Body of pancreas (tissue), 4 donors: ENCODE measurements at places on chromosomes 11 and 22.

DNA sequence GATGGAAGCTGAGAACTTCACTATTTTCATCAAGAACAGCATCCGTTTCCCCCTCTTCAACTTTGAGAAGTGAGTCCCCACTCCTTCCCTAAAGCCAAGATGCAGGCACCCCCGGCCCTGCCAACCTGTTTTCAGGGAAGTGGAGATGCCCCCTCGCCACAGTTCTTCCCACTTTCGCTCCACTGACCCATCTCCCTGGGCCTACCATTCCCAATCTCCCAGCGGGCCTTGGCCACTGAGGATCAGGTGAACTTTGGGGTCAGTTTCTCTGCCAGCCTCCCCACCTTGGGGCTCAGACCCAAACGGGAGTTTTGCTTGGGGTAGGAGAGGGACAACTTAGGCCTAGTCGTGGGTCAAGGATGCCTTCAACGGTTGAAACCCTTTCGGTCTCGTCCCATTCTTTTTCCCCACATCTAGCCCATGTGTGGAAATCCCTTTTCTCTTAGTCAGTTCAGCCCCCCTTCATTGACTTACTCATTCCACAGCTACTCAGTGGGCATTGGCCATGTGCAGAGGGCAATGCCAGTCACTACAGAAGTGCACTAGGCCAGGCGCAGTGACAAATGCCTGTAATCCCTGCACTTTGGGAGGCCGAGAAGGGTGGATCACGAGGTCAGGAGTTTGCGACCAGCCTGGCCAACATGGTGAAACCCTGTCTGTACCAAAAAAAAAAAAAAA lies 10.6 kb downstream of the P2RX3 start:
- DNase-seq: no peak

- DNase-seq: no peak
Measured at GRCh38 chr22:36922105-36922608, 8.7 kb downstream of the CSF2RB start.

DNA sequence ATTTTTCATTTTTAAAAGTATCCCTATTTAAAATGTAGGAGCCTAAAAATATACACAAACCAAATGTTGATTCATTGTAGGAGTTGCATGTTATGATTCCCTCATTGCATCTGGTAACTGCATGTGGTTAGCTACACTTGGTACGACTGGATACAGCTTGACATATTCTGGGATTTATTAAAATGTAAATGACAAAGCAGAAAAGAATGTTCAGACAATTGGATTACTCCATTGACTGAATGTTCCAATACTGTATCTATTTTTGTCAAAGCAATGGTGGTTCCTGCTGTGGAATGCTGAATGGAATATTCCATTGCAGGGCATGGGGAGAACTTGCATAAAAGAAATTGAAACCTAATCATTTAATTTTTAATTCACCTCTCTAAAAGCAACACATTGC lies 30.8 kb downstream of the BLID start:
- no peak for DNase-seq

- DNase-seq: no peak
Measured at GRCh38 chr22:38142606-38143005, 32.1 kb upstream of the BAIAP2L2 start.

DNA sequence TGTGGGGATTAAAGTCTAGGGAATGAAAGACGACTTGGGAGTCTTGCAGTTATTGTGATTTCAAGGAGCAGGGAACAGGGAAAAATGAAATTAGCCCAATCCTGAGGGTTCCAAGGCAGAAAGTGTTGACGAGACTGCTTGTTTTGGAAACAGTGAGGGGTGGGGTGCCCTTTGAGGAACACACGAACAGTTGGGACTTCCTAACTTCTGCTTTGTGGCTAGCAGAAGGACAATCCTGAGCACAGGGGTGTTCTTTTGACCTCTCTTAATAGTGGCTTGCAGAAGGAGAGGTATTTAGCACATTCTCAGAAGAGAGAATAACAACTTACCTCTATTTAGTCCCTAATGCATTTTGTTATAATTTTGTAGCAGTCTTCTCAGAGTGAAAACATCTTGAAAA lies 545.9 kb upstream of the ARHGAP42 start:
- DNase-seq: no peak

DNA sequence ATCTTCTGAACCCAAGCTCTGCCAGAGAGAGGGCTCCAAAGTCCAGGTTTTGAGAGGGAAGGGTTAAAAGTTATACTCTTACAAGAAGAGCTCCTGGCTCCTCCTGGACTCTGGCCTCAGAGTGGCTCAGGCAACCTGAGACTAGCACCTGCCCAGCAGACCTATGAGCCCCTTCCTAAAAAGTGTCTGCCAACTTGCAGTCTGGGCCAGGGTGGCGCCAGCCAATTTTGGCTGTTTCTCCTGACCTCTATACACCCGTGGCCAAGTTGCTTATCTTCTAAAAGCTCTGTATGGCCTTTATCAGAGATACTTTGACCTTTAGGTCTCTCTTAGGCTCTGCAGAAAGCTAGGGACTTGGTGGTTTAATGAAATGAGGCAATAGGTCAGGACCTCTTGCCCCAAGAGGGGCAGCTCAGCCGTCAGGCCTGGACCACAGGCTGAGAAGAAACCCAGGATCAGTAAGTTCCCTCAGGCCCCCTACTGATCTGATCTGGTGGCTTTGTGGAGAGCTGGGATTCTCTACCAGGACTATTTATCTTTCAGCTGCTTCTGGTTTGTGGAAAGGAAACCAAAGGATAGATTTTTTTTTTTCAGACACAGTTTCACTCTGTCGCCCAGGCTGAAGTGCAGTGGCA lies 10.3 kb upstream of the UCP3 start:
- peak; percentile 56 for DNase-seq

GRCh38 chr11:119424276-119424675 lies 1.3 kb upstream of the THY1 start:
- no peak for DNase-seq

GRCh38 chr11:59183771-59184170 lies 11.8 kb downstream of the DTX4 start:
- no peak for DNase-seq

DNA sequence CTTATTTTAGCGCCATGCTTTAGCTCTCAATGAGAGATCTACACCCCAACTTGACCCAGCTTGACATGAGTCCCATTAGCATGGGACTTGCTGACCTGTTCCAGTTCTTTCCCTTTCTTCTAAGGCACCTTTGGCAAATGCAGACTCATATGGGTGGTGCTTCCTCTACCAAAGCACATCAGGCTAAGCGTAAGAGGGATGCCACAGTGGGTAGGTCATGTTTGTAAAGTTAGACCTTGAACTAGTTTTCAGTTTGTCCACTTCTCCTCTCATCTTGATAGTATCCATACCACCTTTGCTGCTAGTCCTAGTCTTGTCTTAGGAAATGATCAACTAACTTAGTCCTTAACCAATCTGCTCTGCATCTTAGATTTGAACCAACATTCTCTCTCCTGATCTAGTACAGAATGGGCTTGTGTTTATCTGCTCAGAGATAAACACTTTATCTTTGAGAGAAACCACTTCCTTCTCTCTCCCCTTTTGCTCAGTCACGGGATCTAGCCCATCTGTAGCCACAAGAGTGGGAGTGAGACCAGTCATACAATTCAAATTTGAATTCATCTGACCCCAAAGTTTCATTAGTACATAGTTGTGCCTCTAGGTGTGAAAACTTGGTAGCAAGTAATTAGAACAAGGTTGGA lies 72.1 kb upstream of the CD44 start:
- no peak for DNase-seq

DNA sequence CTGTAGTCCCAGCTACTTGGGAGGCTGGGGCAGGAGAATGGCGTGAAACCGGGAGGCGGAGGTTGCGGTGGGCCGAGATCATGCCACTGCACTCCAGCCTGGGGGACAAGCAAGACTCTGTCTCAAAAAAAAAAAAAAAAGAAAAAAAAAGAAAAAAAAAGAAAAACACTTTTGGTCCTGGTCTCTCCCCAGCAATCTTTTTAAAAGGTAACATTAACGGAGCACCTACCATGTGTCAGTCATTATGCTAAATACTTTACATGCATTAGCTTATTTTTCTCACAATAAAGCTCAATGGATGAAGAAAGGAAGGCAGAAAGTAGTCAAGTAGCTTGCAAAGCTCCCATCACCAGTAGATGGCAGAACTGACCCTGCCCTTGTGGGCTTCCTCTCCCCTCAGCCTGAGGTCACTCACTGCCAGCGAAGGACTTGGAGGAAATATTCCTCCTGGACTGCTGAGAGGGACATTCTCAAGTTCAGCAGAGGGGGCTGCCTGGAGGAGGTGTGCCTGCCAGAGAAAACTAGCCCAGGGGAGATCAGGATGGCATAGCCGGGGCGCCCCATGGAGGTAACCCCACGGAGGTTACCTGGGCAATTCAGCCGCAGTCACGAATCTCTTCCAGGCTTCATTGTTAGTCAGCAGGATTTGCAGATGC lies 15.5 kb downstream of the APOL3 start:
- DNase-seq: peak; percentile 64

- DNase-seq: no peak
Measured at GRCh38 chr22:37639771-37640590, 512 bp downstream of the SH3BP1 start.
